ENCODE measurements at places on chromosomes 4 and X.

- DNase-seq: no peak
Measured at GRCh38 chrX:71195964-71196649, 26.9 kb upstream of the GJB1 start.

- DNase-seq: no peak
Measured at GRCh38 chrX:103831342-103831802, 685 bp downstream of the RAB9B start.

- DNase-seq: no peak
Measured at GRCh38 chr4:98620087-98620784, 38.2 kb downstream of the TSPAN5 start.

- DNase-seq: no peak
Measured at GRCh38 chrX:49878128-49878833, 1.0 kb upstream of the USP27X start.

DNA sequence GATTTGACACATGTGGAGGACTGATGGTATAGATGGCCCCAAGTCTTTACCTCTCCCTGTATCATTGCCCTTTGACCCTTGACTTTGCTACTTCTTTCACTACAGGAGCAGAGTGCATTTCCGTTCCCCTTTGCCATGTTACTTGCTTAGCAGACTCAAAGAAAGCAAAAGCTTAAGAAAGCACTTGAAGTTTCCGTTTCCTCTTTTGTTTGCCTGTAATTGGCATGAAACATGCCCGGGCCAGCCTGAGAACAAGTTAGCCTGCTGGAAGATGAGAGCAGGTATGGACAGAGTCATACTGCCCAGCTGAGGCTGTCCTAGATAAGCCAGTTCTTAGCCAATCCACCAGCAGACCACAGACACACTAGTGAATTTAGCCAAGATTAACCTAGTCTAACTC is 206.0 kb downstream of the BCOR start:
- no peak for DNase-seq

DNA sequence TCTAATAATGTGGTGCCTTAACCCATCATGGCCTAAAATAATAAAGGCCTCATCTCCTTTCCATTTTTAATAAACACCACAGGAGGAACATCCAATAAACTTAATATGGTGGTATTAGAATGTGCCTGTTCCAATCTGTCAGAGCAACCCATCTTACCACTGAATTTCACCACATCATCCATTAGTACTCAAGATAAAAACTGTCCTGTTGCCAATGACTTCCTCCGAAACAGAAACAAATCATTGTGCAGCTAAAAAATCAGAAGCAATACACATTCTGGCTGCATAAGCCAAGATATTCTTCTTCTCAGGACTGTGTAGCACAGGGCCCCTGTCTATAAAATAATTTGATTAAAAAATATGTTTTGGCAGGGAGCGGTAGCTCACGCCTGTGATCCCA is 18.5 kb downstream of the TLR10 start:
- DNase-seq: no peak

DNA sequence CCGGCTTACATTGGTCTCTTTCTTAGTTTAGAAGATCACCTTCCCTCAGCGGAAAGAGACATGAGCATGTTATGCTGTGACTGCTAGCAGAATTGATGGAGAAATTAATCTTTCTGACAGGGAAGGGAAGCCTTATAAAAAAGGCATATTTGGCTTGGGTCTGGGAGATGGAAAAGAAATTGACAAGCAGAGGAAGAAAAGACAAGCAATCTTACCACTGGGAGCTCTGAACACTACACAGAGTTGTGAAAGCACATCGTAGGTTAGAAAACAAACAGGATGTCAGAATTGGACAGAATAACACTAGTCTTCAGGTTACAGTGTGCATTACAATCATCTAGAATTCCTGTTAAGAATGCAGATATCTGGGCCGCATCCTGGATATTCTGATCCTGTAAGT is 1493.8 kb upstream of the IGFBP7 start:
- DNase-seq: no peak

DNA sequence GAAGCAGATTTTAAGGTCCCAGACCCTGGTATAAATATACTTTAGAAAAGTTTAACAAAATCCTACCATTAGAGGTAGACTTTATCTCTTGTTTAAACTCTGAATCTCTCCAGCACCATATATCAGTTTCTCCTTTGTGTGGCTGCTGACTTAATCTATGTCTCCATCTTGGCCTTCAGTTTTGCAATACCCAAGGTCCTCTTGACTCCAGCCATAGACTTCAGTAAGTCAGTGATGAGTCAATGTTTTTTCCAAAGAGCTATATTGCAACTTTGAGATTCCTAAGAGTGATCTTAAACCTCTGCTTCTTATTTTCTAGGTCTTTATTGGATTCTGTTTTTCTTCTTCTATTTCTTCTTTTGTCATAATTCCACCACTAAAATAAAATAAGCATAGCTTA is 50.8 kb upstream of the ADGRL3 start:
- no peak for DNase-seq

- DNase-seq: no peak
Measured at GRCh38 chr4:26073886-26074560, 160.0 kb downstream of the SMIM20 start.

DNA sequence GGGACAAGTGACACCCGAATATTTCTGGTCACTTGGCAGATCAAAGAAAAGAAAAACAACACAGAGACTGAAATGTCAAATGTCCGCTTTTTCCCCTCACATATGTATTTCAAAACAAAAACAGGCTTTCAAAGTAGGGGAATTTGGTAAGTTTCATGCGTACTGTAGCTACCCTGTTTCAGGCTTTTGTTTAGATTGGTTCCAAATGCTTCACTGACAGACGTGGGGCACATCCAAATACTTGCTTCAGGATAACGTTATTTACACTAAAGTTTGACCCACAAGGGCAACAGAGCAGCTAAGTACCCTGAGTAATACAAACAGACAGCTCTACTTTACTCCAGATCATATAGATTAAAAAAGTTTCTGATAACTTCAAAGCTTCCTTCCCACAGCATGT is 804.5 kb upstream of the POU3F4 start:
- DNase-seq: no peak

DNA sequence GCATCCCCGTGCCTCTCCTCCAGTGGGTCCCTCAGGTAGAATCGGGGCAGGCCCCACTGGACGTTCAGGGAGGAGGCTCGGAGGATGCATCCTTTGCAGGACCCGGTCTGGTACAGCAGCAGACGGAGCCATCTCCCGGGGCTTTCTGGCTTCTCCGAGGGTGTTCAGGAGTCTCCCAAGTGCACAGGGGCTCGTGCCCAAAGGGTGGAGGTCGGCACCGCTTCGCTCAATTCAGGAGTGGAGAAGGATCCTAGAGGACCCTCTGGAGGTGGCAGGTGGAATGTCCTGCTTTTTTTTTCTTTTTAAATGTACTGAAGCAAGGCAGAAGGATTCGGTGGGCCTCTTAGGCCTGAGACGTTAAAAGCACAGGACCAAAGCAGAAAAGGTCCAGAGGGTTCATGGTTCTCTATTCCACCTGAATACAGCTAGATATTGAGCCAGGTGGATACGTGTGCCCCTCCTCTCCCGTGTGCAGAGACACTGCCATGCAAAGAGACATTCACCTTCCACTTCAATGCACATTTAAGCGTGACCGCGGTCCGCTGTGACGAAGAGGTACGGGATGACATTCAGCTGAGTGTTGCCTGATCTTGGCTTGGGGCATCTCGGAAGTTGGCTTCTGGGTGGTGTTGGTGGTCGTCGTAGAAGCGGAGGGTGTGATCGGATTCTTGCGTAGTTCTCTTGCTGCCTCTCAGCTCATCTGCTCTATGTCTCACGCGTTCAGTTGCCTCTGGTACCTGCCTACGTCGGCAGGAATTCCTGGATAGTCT is 281.2 kb upstream of the AGTR2 start:
- DNase-seq: no peak

DNA sequence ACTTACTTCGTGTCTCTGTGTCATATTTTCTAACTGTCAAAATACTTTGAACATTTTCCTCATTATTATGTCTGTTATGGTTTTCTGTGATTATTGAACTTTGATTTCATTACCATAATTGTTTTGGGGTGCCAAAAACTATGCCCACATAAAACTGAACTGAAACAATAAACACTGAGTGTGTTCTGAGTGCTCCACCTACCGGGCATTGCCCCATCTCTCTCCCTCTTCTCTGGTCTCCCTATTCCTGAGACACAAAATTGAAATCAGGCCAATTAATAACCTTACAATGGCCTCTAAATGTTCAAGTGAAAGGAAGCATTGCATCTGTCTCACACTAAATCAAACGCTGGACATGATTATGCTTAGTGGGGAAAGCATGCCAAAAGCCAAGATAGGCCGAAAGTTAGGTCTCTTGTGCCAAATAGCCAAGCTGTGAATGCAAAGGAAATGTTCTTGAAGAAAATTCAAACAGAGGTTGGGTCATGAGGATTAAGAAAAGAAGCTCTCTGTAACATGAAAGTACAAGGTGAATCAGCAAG is 972.3 kb downstream of the PCDH7 start:
- DNase-seq: no peak

GRCh38 chr4:7147661-7148310 is 44.6 kb upstream of the SORCS2 start:
- DNase-seq: no peak

DNA sequence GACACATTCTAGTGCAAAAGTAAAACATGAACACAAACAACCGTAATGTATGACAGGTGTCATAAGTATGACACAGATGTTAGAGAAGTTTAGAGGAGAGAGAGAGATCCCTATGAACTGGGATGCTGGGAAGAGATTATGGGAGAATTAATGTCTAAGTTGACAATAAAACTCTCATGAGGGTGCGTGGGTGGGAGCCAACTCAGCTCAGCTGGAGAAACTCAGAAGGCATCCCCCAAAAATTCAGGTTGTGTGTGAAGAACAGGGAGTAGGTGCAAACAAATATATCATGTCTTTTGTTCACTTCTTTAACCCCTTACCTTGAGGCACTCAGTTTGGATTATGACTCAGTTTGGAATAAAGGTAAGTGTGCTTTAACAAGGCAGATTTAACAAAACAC is 484.1 kb downstream of the INPP4B start:
- DNase-seq: no peak

GRCh38 chr4:8516061-8516573 is 64.1 kb upstream of the GPR78 start:
- DNase-seq: no peak

GRCh38 chr4:156018383-156018782 is 64.7 kb upstream of the CTSO start:
- no peak for DNase-seq

GRCh38 chr4:2142630-2143427 is 83.7 kb downstream of the NAT8L start:
- DNase-seq: no peak

DNA sequence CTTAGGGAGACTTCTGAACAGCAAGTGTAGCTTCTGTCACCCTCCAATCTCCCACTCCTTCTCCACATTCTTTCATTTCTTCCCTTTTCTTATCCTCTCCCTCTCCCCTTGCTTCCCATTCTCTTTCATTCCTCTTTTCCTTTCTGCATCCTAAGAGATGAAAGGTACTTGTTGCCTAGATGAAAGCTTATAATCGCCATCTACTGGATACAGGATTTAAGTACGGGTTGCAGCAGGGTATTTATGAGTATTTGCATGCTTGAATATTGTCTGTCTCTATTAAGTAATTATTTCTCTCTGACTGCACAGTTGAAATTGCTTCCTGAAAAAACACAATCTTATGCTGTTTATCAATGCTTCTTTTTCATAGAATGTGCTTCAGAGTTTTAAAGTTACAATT is 174.0 kb upstream of the TENT5D start:
- DNase-seq: no peak

DNA sequence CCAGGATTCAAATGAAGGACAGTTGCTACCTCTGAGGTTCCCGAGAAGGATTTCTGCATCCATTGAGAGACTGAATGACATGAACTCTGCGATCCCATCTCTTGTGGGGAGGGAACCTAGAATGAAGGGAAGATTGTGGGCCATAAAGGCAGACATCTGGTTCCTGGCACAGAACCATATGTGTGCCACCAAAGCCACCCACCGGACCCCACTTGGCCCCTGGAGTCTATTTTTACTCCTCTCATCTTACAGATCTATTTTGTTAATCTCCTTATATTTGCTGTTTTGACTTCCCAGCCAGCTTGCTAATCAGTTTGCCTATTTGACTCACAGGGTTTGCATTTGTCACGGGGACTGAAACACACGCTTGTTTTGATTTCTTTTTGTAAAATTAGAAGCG is 7.3 kb downstream of the SOD3 start:
- no peak for DNase-seq

GRCh38 chr4:66688674-66689073 is 856.6 kb downstream of the CENPC start:
- DNase-seq: no peak

- peak; percentile 52 for DNase-seq
Measured at GRCh38 chr4:113468165-113469022, 293.1 kb downstream of the CAMK2D start.

- no peak for DNase-seq
Measured at GRCh38 chr4:168131196-168131595, 38.9 kb downstream of the ANXA10 start.

DNA sequence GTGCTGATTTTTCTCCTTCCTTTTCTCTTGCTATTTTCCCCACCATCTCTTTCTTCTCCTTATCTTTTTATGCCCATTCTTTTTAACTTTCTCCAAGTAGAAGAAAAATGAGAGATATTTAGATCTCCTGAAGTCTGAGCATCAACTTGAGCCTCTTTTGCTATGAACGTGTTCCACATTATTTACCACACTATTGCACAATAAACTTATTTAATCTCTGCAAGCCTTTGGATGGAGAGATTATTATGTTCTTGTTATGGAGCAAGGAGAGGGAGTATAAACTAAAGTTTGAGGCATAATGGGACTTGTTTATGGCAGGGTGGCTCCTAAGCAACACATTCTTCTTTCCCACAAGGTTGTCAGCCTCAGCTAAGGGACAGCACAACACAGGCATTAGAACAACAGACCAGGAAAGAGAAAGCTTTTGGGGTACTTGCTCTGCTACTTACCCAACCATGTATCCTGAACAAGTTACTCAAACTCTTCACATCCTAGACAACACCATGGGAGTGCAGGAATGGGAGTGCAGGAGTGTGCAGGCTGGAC is 365.5 kb upstream of the BOD1L1 start:
- no peak for DNase-seq

DNA sequence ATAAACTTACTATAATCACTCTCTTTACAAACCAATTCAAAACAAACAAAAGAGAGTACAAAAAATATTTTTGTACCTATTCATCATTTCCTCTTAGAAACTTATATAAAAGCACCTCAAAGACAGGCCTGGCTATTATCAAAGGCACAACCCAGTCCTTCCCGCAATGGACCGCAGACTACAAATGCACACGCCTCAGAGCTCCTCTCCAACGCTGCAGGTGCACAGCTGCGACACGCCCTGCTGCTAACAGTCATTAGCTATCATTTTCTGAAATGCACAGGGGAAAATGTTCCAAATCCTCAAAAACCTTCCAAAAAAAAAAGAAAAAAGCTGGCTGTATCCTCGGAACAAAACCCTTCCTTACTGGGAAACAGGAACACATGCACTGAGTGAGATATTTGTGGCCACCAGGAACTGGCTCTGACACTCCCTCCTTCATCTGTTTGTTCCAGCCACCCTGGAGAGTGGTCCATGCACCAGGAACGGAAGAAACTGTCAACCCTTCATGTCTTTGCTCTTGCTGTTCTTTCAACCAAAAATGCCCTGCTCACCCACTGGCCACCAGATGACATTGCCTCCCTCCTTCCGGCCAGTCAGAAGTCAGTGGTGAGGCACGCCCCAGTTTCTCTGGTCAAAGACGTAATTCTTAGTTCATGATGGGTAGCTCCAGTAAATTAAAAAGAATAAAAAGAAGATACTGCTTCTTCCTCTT is 16.7 kb downstream of the IRF2 start:
- no peak for DNase-seq
